ENCODE measurements at places on chromosomes 1 and 21.

DNA sequence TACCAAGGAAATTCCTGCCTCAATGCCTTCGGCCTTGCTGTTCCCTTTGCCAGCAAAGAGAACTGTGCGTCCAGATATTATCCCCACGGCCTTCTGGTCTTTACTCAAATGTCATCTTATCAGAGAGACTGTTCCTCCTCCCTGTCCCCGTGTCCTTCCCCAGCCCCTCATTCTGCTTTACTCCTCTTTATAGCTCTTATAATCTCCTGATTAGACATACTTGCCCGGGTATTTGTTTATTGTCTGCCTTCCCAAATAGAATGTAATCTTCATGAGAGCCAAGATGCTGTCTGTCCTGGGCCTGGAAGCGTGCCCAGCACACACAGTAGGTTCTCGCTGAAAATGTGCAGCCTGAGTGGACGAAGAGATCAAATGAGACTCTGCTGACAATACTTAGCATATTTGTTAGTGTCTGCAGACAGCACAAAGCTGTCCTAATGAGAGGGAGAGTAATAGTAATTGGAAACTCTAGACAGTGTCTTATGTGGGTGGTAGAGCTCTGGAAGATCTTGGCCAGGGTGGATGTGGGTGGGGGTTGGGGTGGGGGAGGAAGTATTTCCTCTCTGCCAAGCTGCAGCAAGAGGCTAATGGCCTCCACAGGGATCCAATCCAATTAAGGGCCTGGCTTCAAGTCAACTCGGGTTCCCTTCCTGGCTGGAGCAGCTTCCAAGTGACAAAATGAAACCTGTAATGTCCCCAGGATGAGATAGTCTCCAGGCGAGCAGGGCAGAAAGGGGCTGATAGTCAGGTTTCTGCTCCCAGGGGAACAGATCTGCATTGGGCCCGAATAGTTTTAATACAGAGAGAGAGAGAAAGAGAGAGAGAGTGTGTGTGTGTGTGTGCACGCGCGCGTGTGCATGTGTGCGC is 9.5 kb upstream of the CLIC4 start:
- DNase-seq = peak; percentile 65

GRCh38 chr1:163278602-163279001 is 43.2 kb upstream of the NUF2 start:
- no peak for DNase-seq

- no peak for DNase-seq
These were observed 35.9 kb downstream of the CSF1 start for GRCh38 chr1:109946511-109946910.

GRCh38 chr21:19553919-19554615 is 1150.5 kb upstream of the TMPRSS15 start:
- no peak for DNase-seq

DNA sequence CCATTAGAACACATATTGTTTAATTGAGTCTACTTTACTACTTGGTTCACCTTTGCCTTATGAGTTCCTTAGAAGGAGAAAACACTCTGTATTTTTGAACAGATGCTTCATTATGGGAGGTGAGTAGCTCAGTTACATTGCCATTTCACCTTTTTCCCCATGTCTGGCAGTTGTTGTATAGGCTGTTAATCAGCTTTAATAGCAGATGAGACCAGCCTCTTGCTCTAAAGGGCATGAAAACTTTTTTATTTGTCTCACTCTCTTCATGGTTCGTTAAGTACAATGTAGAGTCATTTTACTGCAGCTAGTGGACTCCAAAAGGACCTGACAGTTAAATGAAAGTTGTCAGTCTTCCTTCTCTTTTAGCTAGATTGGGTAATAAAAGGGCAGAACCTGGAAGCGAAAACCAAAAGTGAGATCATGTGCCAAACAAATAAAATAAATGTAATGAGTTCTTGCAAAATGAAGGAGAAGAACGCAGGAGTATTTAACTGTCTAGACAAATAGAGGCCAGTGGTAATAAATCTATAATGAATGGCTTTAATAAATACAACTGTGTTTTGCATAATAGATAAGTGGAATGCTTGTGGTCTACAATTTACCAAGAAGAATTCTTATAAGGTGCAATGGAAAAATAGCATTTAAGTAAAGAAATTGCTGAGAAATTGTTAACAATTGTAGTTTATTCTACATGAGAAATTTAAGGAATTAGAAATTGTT is 180.0 kb upstream of the NEGR1 start:
- DNase-seq = no peak

DNA sequence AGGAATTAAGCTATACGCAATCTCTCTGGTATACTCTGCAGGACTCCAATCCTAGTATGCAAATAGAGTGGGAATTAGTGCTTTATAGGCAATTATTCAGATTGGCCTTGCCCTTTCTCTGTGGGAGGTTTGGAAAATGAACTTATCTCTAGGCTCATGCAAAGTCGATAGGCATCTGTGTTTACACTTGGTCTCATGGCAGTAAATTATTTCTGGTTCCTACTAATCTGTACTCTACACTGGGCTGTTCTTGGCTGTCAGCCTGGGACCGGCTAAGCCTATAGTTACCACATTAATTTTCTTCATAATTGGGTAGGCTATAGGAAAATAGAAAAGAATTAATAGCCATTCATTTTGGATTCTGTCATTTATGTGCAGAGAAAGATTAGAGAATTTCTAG is 544.6 kb downstream of the AMY1C start:
- DNase-seq = peak; percentile 74

GRCh38 chr1:117842408-117843170 is 86.8 kb downstream of the GDAP2 start:
- DNase-seq = no peak

DNA sequence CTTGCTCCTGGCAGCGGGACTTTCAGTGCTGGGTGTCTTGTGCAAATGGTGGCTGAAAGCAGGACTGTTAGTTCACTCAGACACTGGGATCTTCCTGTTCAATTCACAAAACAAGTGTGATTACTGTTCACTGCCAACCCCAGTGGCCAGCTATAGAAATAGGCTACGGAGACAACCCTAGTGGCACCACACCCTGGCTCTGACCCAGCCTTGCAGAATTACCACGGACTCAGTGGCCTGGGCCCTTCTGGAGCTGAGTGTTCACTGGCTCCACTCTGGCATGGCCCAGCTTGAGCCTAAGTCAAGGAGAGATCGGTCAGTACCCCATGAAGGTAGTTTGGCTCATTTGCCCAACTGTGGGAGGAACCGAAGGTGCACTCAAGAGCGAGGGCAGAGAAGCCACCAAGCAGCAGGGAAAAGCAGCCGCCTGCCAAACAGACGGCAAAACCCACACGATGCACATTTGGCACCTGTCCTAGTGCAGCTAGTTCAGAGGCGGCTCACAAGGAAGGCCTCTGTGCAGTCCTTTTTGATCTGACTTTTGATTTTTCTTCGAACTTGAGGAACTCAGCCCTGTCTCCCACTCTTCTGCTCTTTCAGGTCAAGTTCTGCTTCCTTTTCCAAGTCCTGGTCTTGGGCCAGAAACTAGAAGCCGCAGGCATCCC is 5.9 kb downstream of the KIAA2013 start:
- DNase-seq = no peak

DNA sequence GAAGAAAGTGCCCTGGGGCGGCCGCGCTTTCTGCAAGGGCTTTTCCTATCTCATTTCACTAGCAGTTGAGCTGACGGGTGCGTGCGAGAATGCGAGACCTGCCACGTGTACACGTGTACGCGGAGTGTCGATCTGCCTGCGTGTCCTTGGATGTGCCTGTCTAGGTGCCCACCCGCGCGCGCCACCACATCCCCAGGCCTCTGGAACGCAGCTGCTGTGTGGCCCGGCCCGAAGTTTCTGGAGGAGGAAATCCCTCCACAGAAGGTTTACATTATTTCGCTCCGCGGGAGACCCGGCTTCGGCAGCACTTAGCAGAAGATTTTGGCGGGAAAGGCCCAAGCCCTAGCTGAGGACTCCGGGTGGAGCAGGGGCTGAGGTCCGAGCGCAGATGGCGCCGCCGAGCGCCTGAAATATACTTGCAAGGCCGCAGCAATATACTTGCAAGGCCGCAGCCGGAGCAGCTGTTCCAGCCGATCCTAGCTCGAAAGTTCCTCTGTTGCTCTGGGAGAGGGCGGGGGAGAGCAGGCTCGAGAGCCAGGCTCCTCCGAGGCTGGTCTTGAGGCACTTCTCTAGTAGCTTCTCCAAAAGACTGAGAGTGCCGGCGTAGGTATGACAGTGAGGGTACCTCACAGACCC is 3.9 kb downstream of the TBX15 start:
- DNase-seq = no peak

DNA sequence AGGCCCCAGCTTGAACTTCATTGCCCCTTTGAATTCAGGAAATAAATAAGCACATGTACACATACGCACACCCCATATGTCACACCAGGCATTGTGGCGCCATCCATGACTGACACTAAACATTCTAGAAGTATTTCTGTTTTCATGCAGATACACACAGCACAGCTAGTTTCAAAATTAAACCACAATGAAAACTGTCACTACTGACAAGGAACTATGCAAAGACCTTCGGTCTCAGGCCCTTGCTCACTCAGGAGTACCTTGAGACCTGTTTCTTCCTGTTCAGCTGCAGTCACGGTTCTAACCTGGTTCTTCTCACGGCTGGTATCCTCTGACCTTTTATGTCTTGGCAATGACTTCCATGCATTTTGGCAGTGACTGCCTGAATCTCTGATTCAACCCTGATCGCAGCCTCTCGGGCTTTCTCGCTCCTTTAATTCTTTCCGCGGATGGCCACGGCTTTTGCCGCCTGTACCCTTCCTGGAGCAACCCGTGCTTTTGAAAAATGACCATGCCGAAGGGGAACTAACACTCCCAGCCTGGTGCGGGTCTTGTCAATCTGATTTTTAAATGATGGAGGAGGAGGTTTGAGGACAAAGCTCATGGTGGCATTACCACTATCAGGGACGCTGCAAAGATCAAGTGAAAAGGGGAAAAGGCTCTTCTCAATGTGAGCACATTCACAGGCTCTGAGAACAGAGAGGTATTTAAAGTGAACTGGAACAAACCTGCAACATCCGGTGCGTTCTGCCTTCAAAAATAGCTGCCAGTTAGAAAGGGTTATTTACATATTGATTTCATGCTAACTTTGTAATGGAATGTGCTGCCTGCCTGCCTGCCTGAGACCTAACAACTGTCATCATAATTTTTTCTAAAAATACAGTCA is 384.6 kb downstream of the RRAGC start:
- DNase-seq = no peak

DNA sequence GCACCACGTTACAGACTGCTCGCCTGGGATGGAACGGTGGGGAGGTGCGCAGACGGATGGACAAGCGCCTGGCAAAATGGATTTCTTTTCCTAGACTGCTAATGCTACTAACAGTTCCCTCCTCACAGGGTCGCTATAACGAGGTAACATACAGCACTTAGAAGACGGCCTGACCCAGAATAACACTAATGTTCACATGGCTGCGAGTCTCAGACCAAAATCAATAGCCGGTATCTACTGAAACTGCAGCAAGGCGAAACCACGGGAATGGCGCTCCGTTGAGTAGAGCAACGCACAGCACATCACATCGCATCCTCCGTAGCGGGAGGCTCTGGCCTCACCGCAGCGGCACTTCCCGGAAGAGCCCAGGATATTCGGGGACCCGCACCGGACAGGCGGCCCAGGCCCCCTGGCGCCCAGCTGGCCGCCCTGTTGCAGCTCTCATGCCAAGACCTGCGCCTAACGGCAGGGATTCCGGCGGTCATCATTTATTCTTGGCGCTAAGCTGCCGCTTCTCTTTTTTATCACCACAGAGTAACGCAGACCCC is 46.6 kb downstream of the VPS26C start:
- DNase-seq = peak; percentile 81

DNA sequence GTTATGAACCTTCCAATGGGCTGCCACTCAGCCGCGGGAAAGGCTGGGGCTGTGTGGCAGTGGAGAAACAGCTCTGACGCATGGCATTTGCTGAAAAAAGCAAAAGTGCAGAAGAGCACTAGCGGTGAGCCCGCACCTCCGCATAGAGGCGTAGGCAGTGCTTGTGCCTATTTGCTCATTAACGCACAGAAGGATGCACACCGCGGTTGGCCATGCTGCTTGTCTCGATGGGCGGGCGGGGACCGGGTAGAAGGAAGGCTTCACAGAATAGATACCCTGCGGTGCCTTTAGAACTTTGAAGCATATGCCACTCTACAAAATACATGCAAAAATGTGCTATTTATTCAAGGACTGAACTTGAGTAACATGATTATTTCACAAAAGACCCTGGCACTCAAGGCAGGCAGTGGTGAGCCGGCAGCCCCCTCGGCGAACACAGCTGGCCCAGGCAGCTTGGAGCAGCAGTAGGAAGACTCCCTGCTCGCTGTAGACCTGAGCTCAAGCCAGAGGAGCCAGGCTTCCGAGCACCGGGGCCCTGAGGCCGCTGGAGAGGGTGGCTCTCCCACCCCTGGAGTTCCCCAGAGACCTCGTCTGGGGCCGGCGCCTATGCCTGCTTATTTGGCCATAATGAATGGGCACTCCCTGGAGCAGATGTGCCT is 71.5 kb downstream of the SIK1 start:
- peak; percentile 44 for DNase-seq

GRCh38 chr1:151718666-151719065 is 2.1 kb upstream of the CELF3 start:
- DNase-seq = no peak

DNA sequence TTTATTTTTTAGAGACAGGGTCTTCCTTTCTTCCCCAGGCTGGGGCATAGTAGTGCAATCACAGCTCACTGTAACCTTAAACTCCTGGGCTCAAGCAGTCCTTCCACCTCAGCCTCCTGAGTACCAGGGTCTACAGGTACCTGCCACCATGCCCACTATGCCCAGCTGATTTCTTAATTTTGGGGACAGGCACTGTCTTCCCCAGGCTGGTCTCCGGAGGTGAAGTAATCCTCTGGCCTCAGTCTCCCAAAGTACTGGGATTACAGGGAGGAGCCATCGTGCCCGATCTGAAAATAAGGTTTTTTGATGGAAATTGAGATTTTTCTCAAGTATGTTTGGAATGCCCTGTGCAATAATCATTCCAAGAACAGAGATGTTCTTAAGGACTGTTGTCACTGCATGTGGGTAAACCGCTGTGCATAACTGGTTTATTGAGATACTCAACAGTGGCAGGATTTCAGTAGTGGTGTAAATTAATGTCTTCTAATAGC is 934 bp upstream of the MSH4 start:
- no peak for DNase-seq

- no peak for DNase-seq
These were observed 3.9 kb upstream of the TGFBR3 start for GRCh38 chr1:91889717-91890459.

- peak; percentile 97 for DNase-seq
These were observed 1.6 kb downstream of the SPEN start for GRCh38 chr1:15848929-15849774.

DNA sequence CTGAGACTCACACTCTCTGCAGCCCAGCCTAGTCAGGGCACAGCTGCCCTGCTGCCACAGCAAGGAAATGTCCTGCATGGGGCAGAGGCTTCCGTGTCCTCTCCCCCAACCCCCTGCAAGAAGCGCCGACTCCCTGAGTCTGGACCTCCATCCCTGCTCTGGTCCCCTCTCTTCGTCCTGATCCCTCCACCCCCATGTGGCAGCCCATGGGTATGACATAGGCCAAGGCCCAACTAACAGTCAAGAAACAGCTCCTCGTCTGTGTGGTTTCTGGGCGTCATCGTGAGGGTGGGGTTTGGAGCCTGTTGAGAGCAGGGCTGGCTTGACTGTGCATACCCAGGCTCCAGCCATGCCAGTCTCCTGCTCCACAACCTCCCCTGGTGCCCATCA is 19.5 kb downstream of the FAAH start:
- DNase-seq = no peak

Measured in NCI-H524 (cell line).